ENCODE measurements at places on chromosomes 3 and 15.

- DNase-seq, result no peak
These were observed 26.3 kb downstream of the GABRR3 start for GRCh38 chr3:98008855-98009254.

DNA sequence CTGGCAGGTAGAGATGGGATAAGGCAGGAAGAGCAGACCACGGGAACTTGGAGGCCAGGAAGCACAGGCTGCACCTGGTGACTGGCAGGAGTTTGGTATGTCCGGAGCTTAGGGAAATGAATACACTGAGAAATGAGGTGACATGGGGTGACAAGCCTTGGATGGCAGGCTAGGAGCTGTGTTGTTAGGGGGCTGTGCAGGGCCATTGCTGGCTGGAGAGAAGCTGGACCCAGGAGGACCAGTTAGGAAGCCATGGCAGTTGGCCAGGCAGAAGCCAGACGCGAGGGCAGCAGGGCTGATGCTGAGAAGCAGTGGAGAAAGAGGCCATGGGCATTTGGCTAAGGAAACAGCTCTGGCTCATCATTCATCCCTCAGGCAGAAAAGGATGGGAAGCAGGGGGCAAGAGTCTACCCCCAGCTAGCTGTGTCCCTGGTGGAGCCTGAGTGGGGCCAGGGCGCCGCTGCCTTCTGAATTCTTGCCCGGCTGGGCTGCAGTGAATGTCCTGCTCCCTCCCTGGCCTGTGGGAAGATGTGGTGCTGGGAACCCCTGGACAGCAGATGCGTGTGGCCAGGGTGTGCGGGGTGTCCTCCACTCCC lies 255.8 kb downstream of the FAM43A start:
- DNase-seq, result no peak

GRCh38 chr3:172309059-172309458 lies 139.2 kb downstream of the GHSR start:
- no peak for DNase-seq

DNA sequence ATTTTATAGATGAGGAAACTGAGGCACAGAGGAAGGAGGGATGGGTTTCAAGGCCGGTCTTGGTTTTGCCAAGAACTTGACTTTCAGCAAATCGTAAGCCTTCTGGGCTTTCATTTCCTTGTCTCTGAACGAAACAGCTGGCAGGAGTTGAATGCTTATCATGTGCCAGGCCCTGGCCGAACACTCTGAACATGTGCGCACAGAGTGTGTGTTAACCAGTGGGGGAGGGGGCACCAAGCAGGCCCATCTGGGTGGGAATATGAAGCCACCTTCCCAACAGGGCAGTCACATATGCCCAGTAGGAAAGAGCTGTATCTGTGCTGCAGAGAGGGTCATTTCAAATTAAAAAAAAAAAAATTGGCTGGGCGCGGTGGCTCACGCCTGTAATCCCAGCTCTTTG lies 29.3 kb downstream of the ZNF710 start:
- DNase-seq, result no peak

GRCh38 chr3:48852151-48852550 lies 4.5 kb upstream of the PRKAR2A start:
- DNase-seq, result no peak

- DNase-seq, result no peak
These were observed 243.0 kb downstream of the KBTBD8 start for GRCh38 chr3:67241084-67241483.

DNA sequence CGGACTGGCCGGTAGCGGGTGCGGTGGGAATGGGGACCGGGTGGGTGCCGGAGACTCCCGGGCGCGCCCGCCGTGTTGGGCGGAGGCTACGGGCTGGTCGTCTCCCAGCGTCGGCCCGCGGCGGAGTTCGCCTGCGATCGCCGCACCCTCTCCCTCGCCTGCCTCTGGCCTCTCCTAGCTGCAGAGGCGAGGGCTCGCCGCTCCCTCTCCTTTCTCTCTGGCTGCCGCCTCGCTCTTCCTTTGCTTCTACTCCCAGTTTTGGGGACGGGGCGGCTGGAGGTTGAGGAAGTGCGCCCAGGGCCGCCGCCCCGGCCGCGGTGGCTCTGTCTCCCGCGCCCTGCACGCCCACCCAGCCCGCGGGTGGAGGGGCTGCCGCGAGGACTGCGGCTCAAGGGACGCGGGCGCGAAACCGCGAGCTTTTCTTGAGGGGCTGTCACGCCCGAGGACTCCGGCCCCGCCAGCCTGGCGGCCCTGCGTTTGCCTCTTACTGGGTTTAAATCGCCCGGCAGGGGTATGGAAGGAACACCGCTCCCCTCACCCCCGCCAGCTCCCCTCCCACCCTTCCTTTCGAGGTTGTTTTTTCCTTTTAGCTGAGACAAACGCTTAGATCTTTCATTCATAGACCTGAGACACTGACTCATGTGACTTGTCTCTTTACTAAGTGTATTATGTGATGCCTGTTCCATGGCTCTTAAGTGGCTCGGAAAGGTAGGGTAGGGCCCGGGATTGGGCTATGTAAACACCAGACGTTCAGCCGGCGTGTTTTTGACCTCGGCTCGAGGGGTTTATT lies 654 bp downstream of the PIK3CA start:
- no peak for DNase-seq

GRCh38 chr15:40339621-40339945 lies 1.2 kb downstream of the CCDC9B start:
- DNase-seq, result no peak

- no peak for DNase-seq
These were observed 408.2 kb upstream of the TGFBR2 start for GRCh38 chr3:30198162-30198561.

DNA sequence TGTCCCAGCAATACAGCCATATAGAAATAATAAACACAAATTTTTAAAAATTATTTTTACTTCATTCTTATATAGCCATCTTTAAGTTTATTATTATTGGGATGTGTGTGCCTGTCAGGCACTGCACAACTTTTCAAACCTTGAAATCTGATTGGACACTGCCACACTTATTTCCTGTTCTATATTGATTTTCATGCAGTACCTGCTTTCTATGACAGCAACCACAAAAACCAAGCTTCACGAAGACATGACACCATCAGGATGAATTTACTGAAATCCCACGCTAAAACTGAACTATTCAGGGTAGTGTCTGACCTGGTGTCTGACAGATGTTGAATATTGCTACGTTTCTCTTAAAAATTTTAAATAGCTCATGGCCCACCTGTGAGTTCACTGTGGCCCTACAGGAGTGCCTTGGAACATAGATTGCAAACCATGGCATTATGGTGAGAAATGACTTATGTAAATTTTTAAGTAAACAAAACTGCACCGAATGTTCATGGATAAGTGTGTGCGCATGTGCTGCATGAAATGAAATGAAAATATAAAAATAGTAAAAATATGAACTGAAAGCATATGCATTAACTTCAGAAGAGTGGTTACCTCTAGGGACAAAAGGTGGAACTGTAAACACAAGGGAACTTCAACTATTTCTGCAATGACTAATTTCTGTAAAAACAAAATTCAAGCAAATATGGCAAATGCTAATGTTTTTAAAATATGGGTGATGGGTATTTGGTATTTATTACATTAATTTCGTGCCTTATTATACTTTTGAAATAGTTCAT lies 152.3 kb downstream of the ZBTB20 start:
- no peak for DNase-seq

GRCh38 chr15:89441295-89441812 lies 55.0 kb downstream of the RHCG start:
- no peak for DNase-seq

DNA sequence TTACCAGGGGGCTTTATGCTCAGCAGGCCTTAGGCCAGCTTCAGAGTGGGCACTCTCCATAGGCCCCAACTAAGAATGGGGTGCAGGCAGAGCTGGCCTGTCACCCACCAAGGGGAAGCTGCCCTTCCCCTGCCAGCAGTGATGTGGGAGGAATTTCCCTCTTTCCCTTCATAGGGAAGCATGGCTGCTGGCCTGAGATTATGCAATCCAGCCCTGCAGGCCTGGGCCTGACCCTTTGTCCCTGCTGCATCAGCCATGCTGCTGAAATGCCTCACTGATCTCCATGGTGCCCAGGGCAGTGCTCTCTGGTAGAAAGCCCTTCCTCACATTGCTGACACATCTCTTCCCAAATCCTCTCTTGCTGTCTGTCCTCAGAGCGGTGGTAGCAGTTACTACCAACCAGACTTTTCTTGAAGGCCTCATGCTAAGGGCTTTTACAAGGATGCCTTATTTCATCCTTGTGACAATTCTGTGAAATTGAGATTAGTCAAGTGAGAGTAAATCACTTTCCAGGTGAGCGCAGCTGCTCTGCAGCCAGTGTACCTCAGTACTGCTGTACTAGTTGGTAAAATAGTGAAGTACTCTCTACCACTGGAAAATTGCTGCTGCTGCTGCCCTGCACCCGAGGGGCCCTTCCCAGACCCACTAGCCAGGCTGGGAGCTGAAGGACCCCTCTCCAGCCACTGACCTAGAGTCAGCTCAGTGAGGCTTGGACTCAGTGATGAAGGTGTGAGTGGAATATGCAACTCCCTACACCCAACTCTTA lies 33.8 kb downstream of the MRAS start:
- DNase-seq, result no peak

- DNase-seq, result no peak
These were observed 99.9 kb downstream of the TLE3 start for GRCh38 chr15:69997813-69998212.

GRCh38 chr3:120418866-120419490 lies 31.8 kb downstream of the FSTL1 start:
- no peak for DNase-seq

- DNase-seq, result no peak
These were observed 25.0 kb downstream of the SRGAP3 start for GRCh38 chr3:9224490-9224889.

DNA sequence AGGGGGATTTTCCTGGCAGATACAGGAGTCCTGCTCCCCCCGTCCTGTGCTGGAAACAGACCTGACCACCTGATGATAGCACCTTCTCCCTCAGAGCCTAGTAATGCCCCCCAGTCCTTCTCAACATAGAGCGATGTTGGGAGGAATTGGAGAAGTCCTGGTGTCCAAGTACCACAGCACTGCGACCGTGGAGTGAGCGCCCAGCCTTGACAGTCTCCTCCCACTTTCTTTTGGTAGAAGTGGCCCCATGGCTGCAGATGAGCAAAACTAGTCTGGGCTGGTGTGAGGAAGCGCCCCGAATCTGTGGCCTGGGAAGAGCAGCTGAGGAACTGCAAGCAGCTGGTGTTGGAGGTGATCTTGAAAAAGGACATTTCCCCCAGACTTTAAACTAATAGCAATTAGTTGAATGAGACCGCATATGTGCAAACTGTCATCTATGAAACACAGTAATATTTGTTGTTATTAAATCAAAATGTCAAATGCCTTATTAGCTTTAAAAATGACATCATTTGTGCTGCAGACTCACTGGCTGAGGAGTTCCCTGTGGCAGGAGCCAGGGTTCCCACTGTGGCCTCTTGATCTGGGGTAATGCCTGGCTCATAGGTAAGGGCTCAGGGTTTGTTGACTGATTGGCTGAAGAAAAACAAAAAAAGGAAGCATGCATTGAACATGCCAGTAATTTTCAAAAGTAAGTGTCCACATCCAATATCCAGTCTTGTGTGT lies 121.8 kb downstream of the CACNA2D3 start:
- DNase-seq, result no peak

DNA sequence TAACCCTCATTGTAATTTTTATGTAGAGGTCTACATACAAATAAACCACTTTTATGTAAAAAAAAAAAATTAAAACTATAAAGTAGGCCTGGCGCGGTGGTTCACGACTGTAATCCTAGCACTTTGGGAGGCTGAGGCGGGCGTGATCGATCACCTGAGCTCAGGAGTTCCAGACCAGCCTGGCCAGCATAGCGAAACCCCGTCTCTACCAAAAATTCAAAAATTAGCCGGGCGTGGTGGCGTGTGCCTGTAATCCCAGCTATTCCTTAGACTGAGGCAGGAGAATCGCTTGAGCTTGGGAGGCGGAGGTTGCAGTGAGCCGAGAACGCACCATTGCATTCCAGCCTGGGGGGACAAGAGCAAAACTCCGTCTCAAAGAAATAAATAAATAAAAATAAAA lies 766 bp upstream of the SLC12A6 start:
- no peak for DNase-seq

GRCh38 chr3:134522541-134522940 lies 36.7 kb downstream of the CEP63 start:
- no peak for DNase-seq

DNA sequence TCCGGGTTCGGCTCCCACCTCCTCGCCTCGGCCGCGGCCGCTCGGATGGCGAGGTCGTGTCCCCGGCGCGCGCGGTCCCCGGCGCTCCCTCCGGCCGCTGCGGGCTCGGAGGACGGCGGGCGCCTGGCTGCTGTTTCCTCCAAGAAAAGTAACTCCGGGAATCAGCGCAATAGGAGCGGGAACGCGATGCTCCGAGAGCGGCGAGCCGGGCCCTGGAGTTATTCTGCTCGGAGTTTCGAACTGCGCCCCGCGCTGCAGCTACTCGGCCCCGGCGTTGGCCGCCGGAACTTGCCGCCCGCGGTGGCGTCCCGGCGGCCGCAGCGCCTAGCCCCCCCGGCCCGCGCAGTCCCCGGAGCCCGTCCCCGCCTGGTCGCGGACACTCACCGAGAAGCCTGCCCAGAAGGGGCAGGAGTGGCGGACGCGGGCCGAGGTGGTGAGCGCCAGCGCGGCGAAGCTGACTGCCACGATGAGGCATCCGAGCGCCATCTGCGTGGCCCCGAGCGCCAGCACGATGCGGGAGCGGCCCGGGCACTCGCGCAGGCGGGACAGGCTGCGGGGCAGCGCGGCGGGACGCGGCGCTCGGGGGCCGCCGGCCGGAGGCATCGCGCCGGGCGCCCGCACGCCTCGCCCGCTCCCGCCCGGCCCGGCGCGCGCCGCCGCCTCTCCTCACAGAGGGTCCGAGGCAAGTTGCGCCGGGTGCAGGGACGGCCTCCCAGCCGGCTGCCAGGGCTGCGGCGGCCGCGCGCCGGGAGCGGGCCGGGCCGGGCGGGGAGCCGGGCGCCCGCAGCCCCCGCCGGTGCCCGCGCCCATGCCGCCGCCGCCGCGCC lies 251.9 kb downstream of the TJP1 start:
- DNase-seq, result no peak

GRCh38 chr3:119494597-119494996 lies 3.8 kb upstream of the TIMMDC1 start:
- DNase-seq, result no peak

DNA sequence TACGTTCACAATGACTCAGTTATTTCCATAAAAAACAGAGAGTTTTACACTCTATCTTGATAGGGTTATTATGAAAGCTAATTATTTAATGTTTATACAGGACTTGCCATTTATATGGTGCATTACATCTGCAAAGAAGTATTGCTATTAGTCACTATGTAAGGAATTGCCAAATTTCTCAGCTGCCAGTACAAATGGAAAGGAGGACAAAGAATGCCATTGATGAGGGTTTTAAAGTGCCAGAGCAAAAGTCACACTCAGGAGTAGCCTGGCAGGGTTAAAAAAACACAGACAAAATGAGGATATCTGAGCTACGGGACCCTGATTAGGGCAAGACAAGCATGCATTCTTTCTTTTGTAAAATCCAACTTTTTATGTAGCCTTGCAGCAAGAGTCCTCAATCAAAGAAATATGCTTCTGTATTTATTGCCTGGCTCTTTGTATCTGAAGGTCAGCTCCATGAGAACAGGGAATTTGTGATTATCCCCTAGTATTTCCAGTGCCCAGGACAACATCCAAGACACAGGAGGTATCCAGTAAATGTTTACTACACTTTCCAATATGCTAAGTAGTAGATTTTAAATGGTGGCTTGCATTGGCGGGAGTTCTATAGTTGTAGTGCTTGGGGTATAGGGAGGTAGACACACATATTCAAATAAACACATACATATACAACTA lies 1013.6 kb downstream of the ROBO1 start:
- no peak for DNase-seq
